ENCODE measurements at places on chromosomes 2 and 18.

- no peak for DNase-seq
Measured at GRCh38 chr2:181467966-181468707, 11.0 kb downstream of the ITGA4 start.

DNA sequence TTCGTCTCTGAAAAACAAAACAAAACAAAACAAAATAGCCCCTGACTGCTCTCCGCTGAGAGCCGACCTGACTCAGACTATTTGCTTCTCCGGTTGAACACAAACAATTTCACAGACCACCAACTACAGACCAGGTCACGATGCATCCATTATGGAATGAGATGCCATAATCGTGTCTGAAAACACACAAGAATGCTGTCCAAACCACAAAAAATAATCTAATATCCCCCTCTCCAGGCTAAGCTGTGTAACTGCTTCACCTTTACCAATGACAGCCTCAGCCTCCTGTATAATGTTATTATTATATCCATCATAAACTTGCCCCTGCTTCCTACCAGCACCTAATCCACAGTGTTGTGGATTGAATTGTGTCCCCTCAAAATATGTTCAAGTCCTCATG lies 114.7 kb downstream of the DNAH6 start:
- no peak for DNase-seq

GRCh38 chr2:26582890-26583289 lies 58.3 kb downstream of the CIB4 start:
- DNase-seq = no peak

- DNase-seq = no peak
Measured at GRCh38 chr2:86225581-86225980, 26.3 kb downstream of the MRPL35 start.

DNA sequence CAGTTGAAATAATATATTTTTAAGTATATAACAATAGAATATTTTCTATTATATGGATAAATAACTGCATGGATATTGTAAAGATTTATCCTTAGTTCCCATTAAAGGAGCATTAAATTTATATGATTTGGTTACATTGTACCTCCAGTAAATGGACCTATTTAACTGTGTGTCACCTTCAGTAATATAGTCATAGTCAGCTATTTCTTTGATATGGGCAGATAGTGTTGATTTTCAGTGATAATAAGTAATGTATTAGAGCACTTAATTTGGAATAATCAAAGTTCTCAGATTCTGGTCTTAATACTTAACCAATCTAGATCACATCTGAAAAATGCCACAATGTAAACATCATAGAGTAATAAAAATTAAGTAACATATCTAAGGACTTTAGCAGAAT lies 1527.3 kb upstream of the NXPH2 start:
- DNase-seq = no peak

DNA sequence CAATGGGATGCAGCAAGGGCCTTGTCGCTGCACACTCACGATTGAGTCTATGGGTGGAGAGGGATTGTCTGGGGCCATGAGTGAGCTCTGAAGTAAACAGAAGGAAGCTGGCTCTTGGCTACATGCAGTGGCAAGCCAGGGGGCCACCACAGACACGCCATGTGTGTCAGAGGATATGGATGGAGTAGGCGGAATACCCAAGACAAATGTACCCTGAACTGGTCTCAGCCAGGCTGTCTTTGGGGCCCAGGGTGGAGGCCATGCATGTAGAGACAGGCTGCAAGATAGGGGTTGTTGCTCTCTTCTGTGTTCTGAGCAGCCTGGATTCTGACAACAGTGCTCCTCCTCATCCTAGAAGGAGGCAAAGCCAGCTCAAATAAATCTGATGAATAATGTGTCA lies 24.0 kb upstream of the ITGA6 start:
- no peak for DNase-seq

All from GM04503 (cell line).